ENCODE measurements at places on chromosomes 13 and 19.

GRCh38 chr13:113149711-113150549 is 8.5 kb upstream of the PROZ start:
- DNase-seq, result no peak

GRCh38 chr19:48433337-48433736 is 12.4 kb upstream of the GRWD1 start:
- no peak for DNase-seq

DNA sequence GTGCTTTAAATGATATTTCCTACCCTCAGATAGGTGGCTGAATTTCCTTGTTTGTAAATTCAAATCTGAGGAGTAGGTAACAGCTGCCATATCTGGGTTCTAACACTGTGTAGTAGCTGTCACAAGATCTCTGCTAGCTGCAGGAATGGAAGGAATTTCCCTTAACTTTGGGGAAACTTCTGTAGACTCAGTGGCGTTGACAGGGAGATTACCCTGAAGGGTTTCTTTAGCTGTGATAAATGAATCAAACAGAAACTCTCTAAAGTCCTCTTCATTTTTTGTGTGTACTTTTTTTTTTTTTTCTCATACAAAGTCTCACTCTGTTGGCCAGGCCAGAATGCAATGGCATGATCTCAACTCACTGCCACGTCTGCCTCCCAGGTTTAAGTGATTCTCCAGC is 5.3 kb upstream of the EPSTI1 start:
- DNase-seq, result no peak

GRCh38 chr19:17946965-17947784 is 14.4 kb downstream of the CCDC124 start:
- no peak for DNase-seq

GRCh38 chr13:45362939-45363338 is 22.0 kb upstream of the TPT1 start:
- DNase-seq, result no peak

DNA sequence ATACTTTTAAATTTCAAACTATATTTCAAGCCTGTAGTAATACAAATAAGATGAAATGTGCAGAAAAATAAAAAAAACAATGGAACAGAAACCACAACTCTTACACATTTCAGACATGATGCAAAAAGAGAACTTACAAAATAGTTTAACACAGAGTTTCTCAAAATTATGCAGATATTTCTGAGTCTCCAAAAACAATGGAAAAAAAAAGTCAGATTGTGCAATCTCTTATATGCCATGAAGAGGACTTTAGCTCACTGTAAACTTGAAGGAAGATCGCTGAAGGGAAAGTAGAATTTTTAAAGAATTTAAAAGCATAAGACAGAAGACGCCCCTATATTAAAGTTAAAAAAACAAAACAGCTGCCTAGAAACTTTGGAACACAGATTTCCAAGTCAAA is 20.4 kb downstream of the ZNF708 start:
- DNase-seq, result no peak

GRCh38 chr13:23637829-23638228 is 67.6 kb downstream of the TNFRSF19 start:
- no peak for DNase-seq

GRCh38 chr19:51727349-51727880 is 3.6 kb upstream of the HAS1 start:
- DNase-seq, result no peak

DNA sequence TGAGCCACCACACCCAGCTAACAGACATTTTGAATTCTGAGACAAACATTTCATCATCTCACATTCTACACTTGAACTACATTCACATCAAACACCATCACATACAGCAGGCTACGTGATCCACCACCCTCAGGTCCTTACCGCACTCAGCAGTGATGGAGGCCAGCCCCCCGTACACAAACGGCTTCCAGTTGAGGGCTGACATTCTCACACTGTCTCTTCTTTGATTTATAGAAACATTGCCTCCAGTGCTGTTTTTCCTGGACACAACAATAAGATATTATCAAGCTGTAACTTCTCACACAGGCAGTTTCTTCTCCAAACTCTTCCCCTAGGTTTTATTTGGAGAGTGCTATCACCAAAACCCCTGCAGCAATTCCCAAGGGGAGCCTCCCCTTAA is 7.0 kb downstream of the SLC25A30 start:
- DNase-seq, result no peak

DNA sequence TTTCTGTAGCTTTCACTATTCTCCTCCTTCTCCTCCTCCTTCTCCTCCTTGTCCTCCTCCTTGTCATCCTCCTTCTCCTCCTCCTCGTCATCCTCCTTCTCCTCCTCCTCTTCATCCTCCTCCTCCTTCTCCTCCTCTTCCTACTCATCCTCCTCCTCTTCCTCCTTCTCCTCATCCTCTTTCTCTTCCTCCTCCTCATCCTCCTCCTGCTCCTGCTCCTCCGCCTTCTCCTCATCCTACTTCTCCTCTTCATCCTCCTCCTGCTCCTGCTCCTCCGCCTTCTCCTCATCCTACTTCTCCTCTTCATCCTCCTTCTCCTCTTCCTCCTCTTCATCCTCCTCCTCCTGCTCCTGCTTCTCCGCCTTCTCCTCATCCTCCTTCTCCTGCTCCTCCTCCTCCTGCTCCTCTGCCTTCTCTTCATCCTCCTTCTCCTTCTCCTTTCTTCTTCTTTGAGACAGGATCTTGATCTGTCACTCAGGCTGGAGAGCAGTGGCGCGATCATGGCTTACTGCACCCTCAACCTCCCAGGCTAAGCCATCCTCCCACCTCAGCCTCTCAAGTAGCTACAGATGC is 36.3 kb downstream of the TRPM4 start:
- DNase-seq, result no peak

GRCh38 chr13:99206873-99207272 is 6.2 kb downstream of the UBAC2 start:
- DNase-seq, result no peak

DNA sequence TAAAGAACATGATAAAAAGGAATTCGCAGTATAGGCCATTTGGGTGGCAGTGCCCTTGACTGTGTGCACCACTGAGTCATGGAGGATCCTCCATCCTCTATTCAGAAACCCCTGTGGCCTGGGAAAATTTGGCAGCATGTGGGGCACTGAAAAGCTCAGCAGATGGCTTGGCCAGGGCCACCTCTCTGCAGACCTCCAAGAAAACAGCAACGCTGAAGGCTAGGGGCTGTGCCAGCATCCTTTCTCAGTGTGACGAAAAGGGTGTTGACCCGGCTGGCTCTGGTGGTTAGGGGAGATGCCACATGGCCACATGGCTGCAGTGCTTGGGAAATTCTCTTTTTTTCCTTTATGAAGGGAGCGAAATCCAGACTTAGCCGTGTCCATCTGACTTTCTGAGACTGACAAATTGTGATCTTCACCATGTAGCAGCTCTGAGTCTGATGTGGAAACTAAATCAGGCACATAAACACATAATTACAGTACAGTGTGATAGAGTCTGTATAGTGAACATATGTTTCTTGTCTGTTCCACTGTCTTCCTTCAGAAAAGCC is 178.0 kb downstream of the KCTD12 start:
- DNase-seq, result no peak

GRCh38 chr13:33884531-33885220 is 66.7 kb downstream of the RFC3 start:
- no peak for DNase-seq

Data from stimulated activated CD4-positive, alpha-beta T cell treated with anti-CD3 and anti-CD28 coated beads, Interleukin-1b, Interleukin-23, amount 100 ng/mL, for 24 hours (primary cell).